ENCODE measurements at places on chromosomes 6 and 20. TPM values are rescaled to one million over a fixed set of nuclear protein-coding genes. Genes with fewer than 3 reads are reported as not detected.

Gene C2
- 48.3 TPM for total RNA-seq

Gene CTNNBL1
- 25.7 TPM for total RNA-seq

Gene TSBP1
- not detected for total RNA-seq

Gene MOXD1
- total RNA-seq, result 16.8 TPM

GRCh38 chr6:49551078-49551865 is 804 bp downstream of the C6orf141 start:
- peak overlapping the region; percentile 60 for H3K4me3 ChIP-seq
- H3K27ac ChIP-seq, result peak overlapping the region; percentile 26
- peaks cover 3% of the 10 kb centered on the region for H3K27me3 ChIP-seq

DNA sequence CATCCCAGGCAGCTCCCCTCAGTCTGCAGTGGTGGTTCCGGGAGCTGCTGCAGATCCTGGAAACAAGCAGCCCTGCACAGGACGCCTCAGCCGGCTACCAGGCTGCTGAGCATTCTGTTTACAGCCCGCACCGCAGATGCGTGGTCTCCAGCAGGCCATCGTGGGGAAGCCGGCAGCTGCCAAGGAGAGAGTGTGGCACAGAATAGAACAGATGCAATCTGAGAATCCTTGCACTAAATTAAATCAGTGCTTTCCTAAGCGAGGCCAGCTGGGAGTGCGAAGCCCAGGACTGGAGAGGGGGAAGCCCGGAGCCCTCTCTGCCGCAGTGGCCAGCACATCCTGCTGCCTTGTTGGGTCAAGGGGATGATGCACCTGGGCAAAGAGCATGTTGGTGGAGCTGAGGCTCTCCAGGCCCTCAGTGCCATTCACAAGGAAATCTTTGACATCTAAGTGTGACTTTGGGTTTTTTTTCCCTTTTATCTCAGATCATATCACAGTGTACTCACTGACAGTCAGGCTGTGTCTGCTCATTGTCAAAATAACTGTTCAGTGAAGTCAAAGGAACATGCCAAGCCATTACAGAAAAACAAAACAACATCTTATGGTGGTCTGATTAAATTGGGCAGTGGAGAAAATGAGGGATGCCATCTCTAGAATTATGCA is 118.1 kb downstream of the SYNDIG1 start:
- no peaks in the 10 kb centered on the region for H3K36me3 ChIP-seq
- H3K4me1 ChIP-seq, result no peaks in the 10 kb centered on the region
- no peaks in the 10 kb centered on the region for H3K27me3 ChIP-seq
- DNase-seq, result no peak
- no peak overlapping the region for H3K4me3 ChIP-seq

- no peaks in the 10 kb centered on the region for H3K4me1 ChIP-seq
- no peak overlapping the region for H3K4me3 ChIP-seq
- H3K36me3 ChIP-seq, result no peaks in the 10 kb centered on the region
- no peak overlapping the region for H3K27ac ChIP-seq
- DNase-seq, result no peak
- no peaks in the 10 kb centered on the region for H3K27me3 ChIP-seq
Observed at GRCh38 chr6:35461270-35461669, 6.9 kb upstream of the RPL10A start.

DNA sequence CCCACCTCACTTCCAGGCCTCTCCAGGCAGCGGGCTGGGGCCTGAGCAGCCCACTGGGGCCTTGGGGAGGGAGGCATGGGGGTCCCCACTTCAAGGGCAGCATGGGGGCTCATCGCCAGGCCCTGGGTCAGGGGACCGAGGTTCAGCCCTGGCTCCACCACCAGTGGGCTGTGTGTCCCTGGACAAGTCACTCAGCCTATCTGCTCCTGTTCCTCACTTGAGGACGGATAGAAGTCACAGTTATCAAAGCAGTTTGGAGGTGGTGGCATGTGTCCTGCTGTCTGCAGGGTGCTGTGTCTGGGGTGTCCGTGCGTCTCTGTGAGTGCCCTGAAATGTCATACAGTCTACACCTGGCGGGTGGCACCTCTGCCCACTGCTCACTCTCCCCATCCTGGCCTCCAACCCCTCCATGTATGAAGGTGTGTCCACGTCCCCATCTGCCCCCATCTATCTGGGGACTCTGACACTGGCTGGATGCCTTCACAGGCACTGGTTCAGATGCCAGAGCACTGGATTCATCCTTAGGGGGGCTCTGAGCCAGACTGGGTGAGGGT is 3.6 kb downstream of the EEF1A2 start:
- H3K4me3 ChIP-seq, result no peak overlapping the region
- peaks cover 24% of the 10 kb centered on the region for H3K27me3 ChIP-seq
- H3K4me1 ChIP-seq, result peaks cover 8% of the 10 kb centered on the region
- H3K36me3 ChIP-seq, result no peaks in the 10 kb centered on the region

DNA sequence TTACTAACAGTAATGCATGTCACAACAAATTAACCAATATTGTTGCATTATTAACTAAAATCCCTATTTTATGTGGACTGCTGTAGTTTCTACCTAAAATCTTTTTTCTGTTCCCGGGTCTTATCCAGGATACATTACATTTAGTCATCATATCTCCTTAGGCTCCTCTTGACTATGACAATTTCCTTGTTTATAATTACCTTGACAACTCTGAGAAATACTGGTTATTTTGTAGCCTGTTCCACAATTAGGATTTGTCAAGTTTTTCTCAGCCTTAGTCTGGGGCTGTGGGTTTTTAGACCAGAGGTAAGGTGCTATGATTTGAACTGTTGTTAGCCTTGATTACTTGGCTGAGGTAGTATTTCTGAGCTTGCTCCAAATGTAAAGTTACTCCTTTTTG is 3.7 kb downstream of the FBXO5 start:
- no peak for DNase-seq
- H3K4me1 ChIP-seq, result peaks cover 19% of the 10 kb centered on the region

DNA sequence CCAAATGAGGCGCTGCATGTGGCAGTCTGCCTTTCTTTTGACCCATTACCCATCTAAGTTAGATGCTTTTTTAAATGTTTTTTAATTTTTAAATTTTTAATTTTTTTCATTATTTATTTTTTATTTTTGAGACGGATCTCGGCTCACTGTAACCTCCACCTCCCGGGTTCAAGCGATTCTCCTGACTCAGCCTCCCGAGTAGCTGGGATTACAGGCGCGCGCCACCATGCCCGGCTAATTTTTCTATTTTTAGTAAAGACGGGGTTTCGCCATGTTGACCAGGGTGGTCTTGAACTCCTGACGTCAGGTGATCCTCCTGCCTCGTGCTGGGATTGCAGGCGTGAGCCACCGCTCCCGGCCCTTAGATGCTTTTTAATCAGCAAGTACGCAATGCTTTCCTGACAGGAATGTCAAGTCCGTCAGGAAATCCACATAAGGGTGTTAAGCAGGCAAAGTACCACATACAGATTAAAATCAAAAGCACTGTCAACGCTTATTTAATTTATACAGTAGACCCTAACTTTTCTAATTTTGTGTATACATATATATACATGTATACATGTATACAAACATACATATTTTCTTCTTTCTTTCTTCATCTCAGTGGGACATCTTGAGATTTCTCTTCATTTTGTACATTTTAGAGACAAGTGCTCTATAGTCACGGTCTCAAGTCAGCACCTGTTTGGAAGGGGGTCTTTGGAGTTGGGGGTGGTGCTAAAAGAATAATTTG is 995 bp upstream of the GSTA4 start:
- H3K36me3 ChIP-seq, result no peaks in the 10 kb centered on the region
- DNase-seq, result peak; percentile 33
- H3K27me3 ChIP-seq, result no peaks in the 10 kb centered on the region
- peak overlapping the region; percentile 6 for H3K27ac ChIP-seq

- no peaks in the 10 kb centered on the region for H3K36me3 ChIP-seq
- H3K4me1 ChIP-seq, result no peaks in the 10 kb centered on the region
- H3K27me3 ChIP-seq, result no peaks in the 10 kb centered on the region
- H3K4me3 ChIP-seq, result no peak overlapping the region
- no peak overlapping the region for H3K27ac ChIP-seq
- no peak for DNase-seq
Observed at GRCh38 chr20:25282796-25283195, 34.9 kb downstream of the PYGB start.

DNA sequence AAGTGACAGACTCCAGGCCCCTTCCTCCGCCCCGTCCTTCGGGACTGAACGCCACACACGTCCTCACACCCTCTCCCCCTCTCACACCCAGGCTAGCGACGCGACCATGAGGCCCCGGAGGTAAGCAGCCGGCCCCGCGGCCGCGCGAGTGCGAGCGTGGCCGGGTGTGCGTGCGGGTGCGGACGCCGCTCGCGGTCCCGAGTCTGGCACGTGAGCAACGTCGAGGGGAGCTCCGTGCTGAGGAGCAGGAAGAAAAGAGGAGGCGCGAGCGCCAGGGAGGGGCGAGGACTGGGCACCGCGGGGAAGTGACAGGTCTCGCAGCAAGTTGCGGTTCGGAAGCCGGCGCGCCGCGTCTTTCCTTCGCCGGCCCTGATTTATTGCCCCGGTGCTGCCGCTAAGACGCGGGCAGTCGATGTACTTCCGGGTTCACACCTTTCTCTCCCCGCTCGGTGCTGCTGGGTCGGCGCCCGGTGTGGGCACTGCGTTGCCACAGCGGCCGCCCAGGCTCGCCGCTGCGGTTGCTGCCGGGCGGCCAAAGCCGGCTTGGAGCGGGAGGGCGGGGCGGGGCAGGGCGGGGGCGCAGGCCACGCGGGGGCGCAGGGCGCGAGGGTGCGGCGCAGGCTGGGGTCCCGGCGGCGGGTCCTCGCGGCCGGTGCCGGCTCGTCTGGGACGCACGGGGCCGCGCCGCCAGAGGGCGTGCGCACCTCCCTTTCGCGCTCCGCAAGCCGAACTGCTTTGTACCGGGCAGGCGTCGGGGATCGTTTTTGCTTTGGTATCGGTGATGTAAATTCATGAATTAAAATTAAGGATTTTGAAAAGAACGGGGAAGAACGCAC is 15.8 kb upstream of the LIN28B start:
- peak; percentile 88 for DNase-seq
- H3K27me3 ChIP-seq, result peaks cover 5% of the 10 kb centered on the region
- peak overlapping the region; percentile 85 for H3K4me3 ChIP-seq
- peak overlapping the region; percentile 93 for H3K27ac ChIP-seq
- no peaks in the 10 kb centered on the region for H3K36me3 ChIP-seq

DNA sequence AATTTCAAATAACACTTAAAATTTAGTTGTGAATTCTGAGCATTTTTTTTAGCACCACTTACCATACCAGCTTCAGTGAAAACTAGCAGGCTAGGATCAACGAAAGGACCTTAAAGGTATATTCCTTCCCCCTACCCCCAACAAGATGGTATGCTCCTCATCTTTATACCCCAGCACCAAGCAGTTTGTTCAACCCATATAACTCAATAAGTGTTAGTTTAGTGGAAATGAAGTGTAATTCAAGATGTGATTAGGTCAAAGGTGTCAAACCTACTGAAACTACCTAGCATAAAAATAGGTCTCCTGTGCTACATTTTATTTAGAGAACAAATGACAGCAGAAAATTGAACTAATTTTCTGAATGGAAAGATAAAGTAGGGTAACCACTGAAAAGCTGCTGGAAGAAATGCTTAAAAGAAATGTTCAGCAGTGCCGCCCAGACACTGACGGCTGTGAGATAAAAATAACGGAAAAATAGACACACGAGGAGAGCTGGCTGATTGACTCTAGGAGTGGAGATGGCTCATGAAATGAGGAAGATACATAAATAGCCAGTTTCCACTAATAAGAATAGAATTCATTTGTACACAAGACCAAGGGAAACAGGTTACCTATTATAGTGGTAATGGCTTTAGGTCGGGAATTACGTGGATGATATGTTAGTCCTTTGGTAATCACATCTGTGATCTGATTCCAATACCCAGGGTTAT is 94.8 kb downstream of the IPCEF1 start:
- no peaks in the 10 kb centered on the region for H3K4me1 ChIP-seq
- no peak for DNase-seq
- no peak overlapping the region for H3K27ac ChIP-seq
- no peak overlapping the region for H3K4me3 ChIP-seq

GRCh38 chr20:4108495-4109306 is 93.3 kb upstream of the RNF24 start:
- H3K4me3 ChIP-seq, result no peak overlapping the region
- no peaks in the 10 kb centered on the region for H3K27me3 ChIP-seq
- no peaks in the 10 kb centered on the region for H3K4me1 ChIP-seq
- H3K27ac ChIP-seq, result no peak overlapping the region

GRCh38 chr20:23537030-23537429 is 31.3 kb downstream of the CST9L start:
- H3K36me3 ChIP-seq, result no peaks in the 10 kb centered on the region
- no peaks in the 10 kb centered on the region for H3K27me3 ChIP-seq
- no peak for DNase-seq
- no peak overlapping the region for H3K4me3 ChIP-seq
- H3K4me1 ChIP-seq, result no peaks in the 10 kb centered on the region
- H3K27ac ChIP-seq, result no peak overlapping the region

GRCh38 chr6:162481938-162482337 is 245.6 kb downstream of the PRKN start:
- no peaks in the 10 kb centered on the region for H3K4me1 ChIP-seq
- H3K27ac ChIP-seq, result no peak overlapping the region
- no peak overlapping the region for H3K4me3 ChIP-seq
- no peaks in the 10 kb centered on the region for H3K27me3 ChIP-seq
- H3K36me3 ChIP-seq, result no peaks in the 10 kb centered on the region
- no peak for DNase-seq

DNA sequence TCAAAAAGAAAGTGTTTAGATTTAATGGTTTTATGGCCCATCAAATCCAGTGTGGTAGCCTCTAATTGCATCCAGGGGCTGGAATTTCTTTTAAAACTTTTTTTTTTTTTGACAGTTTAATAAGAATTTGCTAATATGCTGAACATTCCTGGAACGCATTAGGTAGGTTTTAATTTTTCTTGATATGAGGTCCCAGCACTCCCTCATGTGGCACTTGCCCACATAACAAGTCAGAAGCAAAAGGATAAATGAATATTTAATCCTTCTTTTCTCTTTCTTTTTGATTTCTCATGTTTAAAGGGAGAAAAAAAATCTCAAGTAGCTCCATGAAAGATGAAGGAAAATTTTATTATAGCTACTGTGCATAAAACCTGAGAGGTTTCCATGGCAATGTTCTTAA is 13.5 kb downstream of the HAO1 start:
- no peaks in the 10 kb centered on the region for H3K36me3 ChIP-seq
- DNase-seq, result peak; percentile 38
- H3K4me1 ChIP-seq, result no peaks in the 10 kb centered on the region
- H3K27ac ChIP-seq, result no peak overlapping the region
- no peaks in the 10 kb centered on the region for H3K27me3 ChIP-seq
- no peak overlapping the region for H3K4me3 ChIP-seq

- H3K4me1 ChIP-seq, result peaks cover 32% of the 10 kb centered on the region
- DNase-seq, result no peak
- no peak overlapping the region for H3K4me3 ChIP-seq
- no peaks in the 10 kb centered on the region for H3K27me3 ChIP-seq
- no peak overlapping the region for H3K27ac ChIP-seq
Observed at GRCh38 chr6:15949982-15950381, 178.9 kb upstream of the MYLIP start.

Gene PROCR
- total RNA-seq, result 7.5 TPM
